ENCODE measurements at places on chromosomes 7 and 10.

GRCh38 chr10:36989233-36989632 is 136.2 kb upstream of the ANKRD30A start:
- DNase-seq = no peak

DNA sequence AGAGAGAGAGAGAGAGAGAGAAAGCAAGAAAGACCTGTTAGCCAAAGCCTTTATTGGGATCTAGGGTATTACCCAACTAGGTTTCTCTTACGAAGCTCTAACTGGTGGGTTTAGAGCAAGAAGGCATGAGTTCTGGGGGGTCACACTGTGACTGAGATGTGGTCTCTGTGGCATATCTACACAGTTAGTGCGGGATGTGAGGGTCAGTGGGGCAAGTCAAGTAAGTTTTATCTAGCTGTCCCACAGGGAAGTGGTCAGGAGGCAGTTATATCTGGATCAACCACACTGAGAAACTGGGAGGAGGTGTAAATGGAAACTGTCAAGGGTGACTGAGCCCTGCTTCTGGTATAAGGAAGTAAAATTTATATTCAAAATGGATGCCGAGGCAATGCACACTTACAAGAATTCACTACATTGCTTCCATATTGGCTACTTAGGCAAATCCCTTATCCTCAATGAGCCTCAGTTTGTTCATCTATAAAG is 331.6 kb upstream of the HPS1 start:
- no peak for DNase-seq

GRCh38 chr7:27635728-27636127 is 27.0 kb downstream of the HIBADH start:
- no peak for DNase-seq

- DNase-seq = no peak
These were observed 39.0 kb downstream of the MYL10 start for GRCh38 chr7:101589976-101590662.

DNA sequence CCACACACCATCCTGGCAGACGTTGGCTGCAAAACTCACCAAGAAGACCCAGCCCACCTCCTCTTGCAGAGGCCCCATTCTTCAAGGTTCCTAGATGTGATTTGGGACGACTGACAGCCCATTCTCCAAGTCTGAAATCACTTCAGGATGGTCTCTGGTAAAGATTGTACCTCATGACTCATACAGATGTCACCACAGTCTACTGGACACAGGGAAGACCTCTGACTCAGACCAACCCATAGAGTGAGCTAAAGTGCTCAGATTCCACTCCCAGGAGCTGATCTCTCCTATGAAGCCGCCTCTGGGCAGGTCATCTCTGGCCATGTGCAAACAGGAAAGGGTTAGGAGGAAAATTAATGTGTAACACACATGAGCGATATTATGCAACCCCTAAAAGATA is 102.4 kb upstream of the VWC2 start:
- no peak for DNase-seq

DNA sequence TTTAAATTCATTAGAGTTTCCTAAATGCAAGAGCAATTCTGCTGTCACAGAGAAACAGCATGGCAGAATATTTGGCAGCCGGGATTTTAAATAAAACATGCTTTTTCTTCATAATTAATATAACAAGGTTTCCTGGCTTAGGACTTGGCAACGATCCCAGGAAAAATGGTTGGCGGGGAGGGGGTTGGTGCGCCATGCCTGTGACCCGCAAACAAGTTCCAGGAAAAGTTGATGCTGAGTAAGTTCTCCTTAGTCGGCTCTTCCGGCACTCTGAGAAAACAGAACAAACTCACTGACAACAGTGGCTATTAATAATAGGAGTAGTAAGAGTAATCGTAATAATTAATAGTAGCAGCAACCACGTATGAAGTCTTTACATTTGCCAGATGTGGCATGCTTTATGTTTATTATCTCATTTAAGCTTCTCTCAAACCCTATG is 4.6 kb downstream of the HABP2 start:
- DNase-seq = no peak

- DNase-seq = no peak
These were observed 319.0 kb downstream of the HPSE2 start for GRCh38 chr10:98916526-98917125.

- no peak for DNase-seq
These were observed 21.0 kb downstream of the ANXA11 start for GRCh38 chr10:80184291-80184690.

DNA sequence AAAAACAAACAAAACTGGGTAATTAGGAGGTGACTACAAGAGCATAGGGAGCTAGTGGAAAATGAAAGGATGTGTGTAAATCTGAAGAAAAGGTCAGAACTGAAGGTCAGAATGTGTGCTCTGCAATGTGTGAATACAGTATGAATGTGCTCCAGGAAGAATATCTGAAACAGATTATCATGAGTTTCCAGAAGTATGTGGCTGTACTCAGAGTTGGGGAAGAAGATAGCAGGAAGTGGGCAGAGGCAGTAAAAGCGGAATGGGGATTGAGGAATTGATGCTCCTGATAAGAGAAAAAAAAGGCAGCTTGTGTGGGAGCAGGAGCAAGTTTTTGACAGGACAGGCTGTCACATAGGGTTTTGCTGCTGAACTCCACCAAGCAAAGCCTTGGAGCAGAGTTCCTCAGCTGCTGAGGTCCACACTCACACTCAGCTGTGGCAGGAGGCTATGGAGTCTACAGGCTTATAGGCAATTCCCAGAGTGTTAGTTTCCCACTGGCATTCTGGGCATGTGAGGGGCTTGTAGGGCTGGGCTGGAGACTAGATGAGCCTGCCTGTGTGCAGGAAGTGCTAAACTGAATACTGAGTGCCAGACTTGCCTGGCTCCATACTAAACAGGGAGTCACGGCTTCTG is 22.9 kb downstream of the H2AZ2 start:
- DNase-seq = peak; percentile 78

DNA sequence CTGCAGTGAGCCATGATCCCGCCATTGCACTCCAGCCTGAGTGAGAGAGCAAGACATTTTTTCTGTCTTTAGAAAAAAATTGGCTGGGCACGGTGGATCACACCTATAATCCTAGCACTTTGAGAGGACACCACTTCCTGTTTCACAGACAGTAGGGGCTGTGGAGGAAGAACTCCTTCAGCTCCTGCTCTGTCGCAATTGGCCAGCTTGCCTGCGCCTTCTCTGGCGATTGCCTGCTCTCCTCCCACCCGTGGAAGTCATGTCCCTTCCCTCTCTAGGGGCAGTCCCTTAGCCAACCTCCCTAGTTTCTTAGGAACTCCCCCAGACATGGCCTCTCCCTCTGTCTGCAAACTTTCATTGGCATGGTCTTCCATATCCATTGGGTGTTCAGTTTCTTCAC is 8.7 kb downstream of the PDSS1 start:
- DNase-seq = no peak

GRCh38 chr7:45888993-45889366 is 692 bp downstream of the IGFBP1 start:
- no peak for DNase-seq

GRCh38 chr10:28470873-28471651 is 61.9 kb upstream of the WAC start:
- no peak for DNase-seq

DNA sequence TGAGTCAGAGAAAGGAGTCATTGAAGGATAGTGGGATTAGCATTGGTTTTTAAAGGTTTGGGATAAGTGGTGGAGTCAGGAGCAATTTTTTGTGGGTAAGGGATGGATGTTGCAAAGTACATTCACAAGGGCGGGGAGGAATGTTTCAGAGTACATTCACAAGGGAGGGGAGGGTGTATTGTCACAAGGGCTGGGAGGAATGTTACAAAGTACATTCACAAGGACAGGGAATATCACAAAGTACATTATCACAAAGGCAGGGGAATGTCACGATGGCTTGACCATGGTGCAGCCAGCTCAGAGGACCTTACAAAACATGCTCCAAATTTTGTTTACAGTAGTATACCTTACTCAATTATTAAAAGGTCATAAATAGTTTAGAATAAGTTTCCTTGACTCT is 30.3 kb downstream of the C1GALT1 start:
- DNase-seq = no peak

DNA sequence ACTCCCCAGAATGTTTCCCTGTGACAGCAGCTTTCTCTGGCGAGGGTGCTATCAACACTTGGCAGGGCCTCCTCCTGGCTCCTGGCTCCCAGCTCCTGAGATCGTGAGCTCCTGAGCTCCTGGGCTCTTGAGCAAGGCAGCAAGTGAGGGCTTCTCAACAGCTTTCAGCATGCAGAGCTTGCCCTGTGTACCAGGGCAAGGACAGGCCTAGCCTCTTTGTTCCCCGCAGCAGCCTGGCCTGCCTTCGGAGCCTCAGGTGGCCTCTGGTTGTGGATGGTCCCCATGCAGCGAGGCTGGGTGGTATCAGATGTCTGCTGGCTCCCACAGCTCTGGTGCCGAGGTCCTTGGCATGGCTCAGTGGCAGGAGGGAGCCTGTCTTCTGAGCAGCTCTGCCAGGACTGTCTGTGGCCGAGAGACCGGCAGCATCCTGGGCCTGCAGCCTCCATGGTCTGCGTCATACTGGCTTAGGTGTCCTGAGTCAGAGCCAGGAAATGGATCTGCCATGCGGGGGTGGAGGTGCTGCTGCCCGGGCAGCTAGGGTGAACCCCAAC is 44.2 kb downstream of the ZMIZ1 start:
- DNase-seq = peak; percentile 66

- DNase-seq = peak; percentile 73
These were observed 1.2 kb downstream of the MARCHF5 start for GRCh38 chr10:92291921-92292845.

- no peak for DNase-seq
These were observed 78.0 kb downstream of the MALSU1 start for GRCh38 chr7:23377134-23377533.

GRCh38 chr7:46852795-46853194 is 729.1 kb downstream of the TNS3 start:
- no peak for DNase-seq

DNA sequence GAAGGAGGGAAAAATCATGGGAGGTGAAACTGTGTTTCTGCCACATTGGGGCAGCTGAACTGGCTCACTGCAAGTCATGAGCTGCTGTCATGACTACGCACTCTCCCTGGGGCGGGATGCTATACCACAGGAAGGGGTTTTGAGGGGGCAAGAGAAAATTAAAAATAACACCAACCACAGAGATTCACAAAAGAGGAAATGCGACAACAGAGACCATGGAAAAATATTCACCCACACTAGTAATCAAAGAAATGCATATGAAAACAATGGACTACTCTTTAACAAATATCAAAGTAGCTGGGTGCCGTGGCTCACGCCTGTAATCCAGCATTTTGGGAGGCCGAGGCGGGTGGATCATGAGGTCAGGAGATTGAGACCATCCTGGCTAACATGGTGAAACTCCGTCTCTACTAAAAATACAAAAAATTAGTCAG is 65.2 kb upstream of the TM9SF3 start:
- DNase-seq = no peak

DNA sequence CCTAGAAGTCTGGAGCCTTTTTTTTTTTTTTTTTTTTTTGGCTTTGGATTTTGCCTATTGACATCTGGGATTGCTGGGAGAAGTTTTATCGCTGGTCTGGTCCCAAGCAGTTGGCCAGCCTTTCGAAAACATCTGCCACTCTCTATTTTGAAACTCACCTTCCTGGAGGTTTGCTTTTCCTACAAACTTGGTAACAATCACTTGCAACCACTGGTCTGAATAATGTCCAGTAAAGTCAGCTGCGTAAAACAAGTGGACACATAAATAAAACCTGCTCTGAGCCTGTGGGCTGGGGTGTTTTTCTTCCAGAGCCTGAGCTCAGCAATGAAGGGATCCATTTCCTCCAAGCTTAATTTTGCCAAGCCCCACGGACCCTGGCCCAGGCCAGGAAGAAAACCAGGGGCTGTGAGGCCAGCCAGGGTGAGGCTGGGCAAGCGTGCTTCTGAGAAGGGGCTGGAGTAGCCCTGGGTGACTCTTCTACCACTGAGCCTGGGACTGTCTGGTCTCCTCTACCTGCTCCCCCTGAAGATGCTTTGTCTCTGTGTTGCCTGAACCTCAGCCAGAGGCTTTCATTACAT is 202.2 kb downstream of the GFRA1 start:
- no peak for DNase-seq

DNA sequence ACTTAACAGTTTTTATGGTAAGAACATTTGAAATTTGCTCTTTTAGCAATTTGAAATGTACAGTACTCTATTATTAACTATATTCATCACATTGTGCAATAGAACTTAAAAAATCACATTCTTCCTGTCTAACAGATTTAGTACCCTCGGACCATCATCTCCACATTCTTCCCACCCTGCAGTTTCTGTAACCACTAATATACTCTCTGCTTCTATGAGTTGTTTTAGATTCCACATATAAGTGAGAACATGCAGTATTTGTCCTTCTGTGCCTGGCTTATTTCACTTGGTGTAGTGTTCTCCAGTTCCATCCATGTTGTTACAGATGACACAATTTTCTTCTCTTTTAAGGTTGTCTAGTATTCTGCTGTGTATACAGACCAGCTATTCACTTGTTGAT is 88.9 kb upstream of the SEC61G start:
- DNase-seq = no peak

DNA sequence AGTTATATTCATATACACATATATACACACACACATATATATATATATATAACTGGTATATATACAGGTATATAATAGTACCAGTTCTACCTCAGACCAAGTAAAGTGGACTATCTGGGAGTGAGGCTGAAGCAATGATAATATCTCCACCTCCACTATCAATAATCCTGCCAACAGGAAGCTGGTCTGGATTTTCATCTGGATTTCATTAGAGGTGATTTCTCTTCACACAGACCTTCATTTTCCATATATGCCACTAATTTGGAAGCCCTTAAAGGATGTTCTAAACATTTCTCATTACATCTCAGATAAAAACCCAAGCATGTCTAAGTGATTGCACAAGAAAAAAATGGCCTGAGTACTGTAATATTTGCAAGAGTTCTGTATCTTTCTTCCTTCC is 1.7 kb upstream of the SLC35B4 start:
- no peak for DNase-seq

- DNase-seq = no peak
These were observed 46.6 kb upstream of the GRID1 start for GRCh38 chr10:86413046-86413728.

Data from myocyte (in vitro differentiated cells).